ENCODE measurements at places on chromosomes 2 and 18.

GRCh38 chr18:58545338-58546296, 83.3 kb downstream of the ALPK2 start:
- ATAC-seq = no peak

- ATAC-seq = no peak
Measured at GRCh38 chr2:207960090-207960489, 65.2 kb downstream of the PLEKHM3 start.

- no peak for ATAC-seq
Measured at GRCh38 chr2:176160986-176161824, 4.1 kb downstream of the HOXD3 start.

DNA sequence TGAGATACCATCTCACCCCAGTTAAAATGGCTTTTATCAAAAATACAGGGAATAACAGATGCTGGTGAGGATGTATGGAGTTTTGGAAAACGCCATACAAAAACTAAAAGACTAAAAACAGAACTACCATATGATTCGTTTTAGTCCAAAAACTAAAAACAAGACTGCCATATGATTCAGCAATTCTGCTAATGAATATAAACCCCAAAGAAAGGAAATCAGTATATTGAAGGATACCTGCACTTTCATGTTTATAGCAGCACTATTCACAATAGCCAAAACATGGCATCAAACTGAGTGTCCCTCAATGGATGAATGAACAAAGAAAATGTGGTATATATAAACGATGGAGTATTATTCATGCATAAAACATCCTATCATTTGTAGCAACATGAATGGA, 224.4 kb upstream of the MC4R start:
- ATAC-seq = no peak

DNA sequence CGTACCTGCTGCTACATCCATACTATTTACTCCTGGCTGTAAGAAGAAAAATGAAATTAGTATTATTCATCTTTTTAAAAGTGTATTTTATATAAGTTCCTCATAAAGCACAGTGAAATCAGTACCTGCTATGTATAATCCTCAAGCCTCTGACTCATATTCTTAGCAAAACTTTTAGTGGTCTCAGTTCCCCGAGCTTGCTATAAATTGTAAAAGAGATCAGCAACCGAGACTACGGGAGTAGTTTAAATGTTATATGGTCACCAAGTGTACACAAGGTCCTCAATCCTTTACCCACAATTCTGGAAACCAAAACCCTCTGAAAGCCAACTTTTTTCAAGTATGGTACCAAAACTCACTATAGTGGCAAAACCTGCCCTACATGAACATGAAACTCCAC, 24.2 kb downstream of the PRPF40A start:
- ATAC-seq = peak; percentile 71

Measured in activated CD4-positive, CD25-positive, alpha-beta regulatory T cell treated with anti-CD3 and anti-CD28 coated beads, Interleukin-2, amount 50 U/mL, for 24 hours (primary cell).